ELF-1 (cell line): ENCODE measurements at places on chromosomes 5 and 9.
A peak's percentile ranks its signal among the peaks of the same experiment; 100 is the strongest.

GRCh38 chr9:124805186-124805585, 28.3 kb downstream of the OLFML2A start:
- no peak for DNase-seq

- DNase-seq = no peak
These were observed 20.9 kb downstream of the ATP6V0E1 start for GRCh38 chr5:173004447-173004846.

DNA sequence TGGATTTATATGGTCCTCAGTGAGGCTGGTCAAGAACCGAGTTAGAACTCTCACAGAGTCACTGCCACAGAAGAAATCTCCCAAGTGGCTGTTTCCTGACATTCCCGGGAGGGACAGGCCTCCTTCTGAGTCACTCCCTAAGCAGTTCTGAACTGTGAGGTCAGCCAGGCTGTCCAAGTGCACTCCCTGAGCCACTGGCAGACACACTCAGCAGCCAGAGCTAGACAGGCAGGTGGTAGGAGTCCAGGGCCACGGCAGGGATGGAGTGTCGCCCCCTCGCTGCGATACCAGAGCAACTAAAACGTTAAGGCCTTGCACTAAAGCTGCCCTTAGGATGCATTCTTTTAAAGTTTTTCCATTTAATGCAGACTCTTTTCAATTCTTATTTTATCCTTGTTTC, 3.4 kb downstream of the IL4 start:
- peak; percentile 63 for DNase-seq

GRCh38 chr9:69081261-69081660, 45.7 kb downstream of the FXN start:
- DNase-seq = no peak

DNA sequence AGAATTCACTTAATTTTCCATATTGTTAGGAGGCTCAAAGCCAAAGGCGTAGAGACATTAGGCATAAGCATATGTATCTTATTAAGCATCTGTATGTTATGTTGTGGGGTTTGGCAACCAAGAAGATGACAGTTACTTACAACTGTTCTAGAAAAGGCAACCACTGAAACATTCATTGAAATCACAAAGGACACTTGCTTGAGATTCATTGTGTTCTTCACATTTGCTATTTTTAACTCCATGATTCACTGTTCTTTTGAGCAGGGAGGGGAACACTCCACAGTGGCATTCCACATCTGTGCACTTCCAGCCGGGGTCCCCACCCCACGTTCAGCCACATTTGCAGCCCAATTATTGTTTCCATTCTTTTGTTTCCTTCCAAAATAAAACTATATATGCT, 107.1 kb downstream of the PALM2AKAP2 start:
- no peak for DNase-seq

- no peak for DNase-seq
These were observed 790.1 kb downstream of the TLE1 start for GRCh38 chr9:80899208-80899607.

- DNase-seq = no peak
These were observed 44.8 kb downstream of the MEGF10 start for GRCh38 chr5:127335381-127335780.

GRCh38 chr9:109198736-109199382, 31.8 kb upstream of the FRRS1L start:
- peak; percentile 20 for DNase-seq

GRCh38 chr5:33509036-33509435, 68.3 kb downstream of the TARS1 start:
- DNase-seq = no peak
